ENCODE measurements at places on chromosomes 12 and 14.
A peak's percentile ranks its signal among the peaks of the same experiment; 100 is the strongest.

- no peak for DNase-seq
These were observed 3.3 kb downstream of the ERP27 start for GRCh38 chr12:14935031-14935430.

- DNase-seq: no peak
These were observed 503.0 kb downstream of the NPAS3 start for GRCh38 chr14:33441633-33442032.

DNA sequence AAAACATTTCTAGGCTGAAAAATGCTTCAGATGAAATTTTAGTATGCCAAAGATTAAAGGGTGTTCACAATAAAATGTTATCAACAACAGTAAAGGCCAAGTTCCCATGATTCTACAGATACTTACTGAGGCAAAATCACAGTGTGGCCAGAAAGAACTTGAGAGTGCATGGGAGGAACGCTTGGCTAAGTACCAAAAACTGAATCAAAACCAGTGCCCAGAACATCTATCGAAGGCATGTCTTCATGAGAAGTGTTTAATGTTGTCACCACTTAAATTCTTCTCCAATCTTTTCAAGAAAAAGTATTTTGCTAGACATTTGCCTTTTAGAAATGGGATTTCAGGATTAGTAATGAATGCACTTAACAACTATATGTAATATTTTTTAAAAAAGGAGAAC, 41.5 kb downstream of the KIF21A start:
- no peak for DNase-seq

DNA sequence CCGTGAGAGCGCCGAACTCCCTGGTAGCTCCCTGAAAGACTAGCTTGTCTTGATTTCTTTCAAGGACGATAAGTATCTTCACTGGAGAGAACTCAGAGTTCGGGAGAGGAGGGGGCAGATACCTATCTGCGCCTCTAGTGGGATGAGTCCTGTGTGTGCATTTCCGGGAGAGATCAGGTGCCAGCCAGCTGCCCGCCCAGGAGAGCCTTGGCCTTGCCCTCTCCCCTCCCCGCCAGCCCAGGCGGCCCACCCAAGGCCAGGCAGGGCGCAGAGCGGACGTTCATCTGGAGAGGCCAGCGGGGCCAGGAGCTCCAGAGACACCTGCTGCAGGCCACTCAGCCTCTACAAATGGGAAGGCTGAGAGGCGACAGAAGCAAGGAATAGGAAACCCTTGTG, 1.0 kb downstream of the CD9 start:
- DNase-seq: peak; percentile 73

- DNase-seq: no peak
These were observed 1472.8 kb downstream of the AACS start for GRCh38 chr12:126537961-126538530.

- DNase-seq: no peak
These were observed 10.6 kb upstream of the PRPF39 start for GRCh38 chr14:45073231-45073879.

- DNase-seq: no peak
These were observed 53.1 kb downstream of the TMEM30B start for GRCh38 chr14:61227884-61228591.

- DNase-seq: peak; percentile 31
These were observed 534 bp downstream of the PPP2R3C start for GRCh38 chr14:35121026-35121886.

GRCh38 chr14:63895510-63895909, 42.7 kb downstream of the SYNE2 start:
- DNase-seq: no peak

- no peak for DNase-seq
These were observed 69.5 kb downstream of the TBC1D30 start for GRCh38 chr12:64893961-64894360.

- DNase-seq: no peak
These were observed 12.2 kb upstream of the BDKRB1 start for GRCh38 chr14:96243785-96244184.

- DNase-seq: no peak
These were observed 112.5 kb downstream of the RALGAPA1 start for GRCh38 chr14:35696575-35696974.

- DNase-seq: no peak
These were observed 16.5 kb downstream of the MYO1A start for GRCh38 chr12:57033431-57033830.

GRCh38 chr14:52329678-52330369, 15.7 kb downstream of the PTGER2 start:
- DNase-seq: no peak

- no peak for DNase-seq
These were observed 201.3 kb downstream of the GPHN start for GRCh38 chr14:66709291-66709690.

- DNase-seq: no peak
These were observed 30.7 kb upstream of the OR4E1 start for GRCh38 chr14:21704338-21704737.

GRCh38 chr12:122059203-122059960, 19.2 kb upstream of the MLXIP start:
- DNase-seq: no peak

DNA sequence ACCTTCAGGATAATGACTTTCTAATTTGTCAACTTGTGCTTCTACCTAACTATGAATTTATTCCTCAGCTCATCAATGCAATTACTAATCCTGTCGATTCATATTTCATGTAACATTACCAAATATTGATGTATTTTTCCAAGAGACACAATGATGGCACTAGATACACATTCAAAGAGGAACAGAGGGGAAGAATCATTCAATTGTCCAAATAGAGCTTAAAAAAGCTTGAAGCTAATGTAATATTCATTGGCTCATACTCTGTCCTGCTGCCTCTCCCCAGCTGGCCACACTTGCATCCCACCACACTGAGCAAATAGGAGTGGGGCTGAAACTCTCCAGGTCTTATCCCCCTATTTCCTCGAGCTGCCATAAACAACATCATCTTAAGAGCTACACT, 9.3 kb downstream of the TESPA1 start:
- no peak for DNase-seq

DNA sequence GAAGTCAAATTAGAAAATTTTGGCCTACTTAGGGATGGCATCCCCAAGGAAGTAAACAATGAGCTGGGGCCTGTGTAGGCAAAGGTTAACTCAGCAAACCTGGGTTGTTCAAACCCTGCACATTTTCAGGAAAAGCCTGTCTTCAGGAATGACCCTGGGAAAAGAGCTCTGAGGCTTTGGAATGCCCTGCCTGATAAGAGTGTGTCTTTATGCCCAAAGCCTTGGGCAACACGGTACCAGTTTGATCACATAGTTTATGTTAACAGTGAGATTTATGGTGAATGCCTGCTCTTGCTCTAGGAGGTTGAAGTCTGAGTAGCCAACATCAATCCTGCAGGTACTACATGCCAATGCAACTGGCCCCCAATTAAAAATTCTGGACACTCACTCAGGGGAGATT, 28.2 kb upstream of the STAB2 start:
- no peak for DNase-seq

GRCh38 chr12:2796187-2796666, 1.5 kb downstream of the FKBP4 start:
- DNase-seq: no peak

DNA sequence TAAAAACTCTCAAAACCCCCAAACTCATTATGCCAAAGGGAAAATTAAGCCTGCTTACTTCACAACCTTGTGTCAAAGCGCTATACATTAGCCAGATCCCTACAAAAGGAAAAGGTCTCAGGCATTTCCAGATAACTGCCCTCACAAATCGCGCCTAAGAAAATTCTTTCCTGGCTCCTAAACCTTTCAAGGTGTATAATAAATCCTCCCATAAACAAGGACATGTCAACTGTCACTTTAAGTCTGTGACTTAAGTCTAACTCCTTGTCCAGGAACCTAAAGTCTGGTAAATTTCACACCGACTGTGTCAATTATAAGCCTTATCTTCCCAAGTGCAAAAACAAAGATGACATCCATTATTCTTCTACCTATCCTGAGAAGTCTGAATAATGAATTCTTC, 4.3 kb upstream of the ETFBKMT start:
- no peak for DNase-seq

- DNase-seq: no peak
These were observed 96.1 kb downstream of the DAD1 start for GRCh38 chr14:22492622-22493542.

DNA sequence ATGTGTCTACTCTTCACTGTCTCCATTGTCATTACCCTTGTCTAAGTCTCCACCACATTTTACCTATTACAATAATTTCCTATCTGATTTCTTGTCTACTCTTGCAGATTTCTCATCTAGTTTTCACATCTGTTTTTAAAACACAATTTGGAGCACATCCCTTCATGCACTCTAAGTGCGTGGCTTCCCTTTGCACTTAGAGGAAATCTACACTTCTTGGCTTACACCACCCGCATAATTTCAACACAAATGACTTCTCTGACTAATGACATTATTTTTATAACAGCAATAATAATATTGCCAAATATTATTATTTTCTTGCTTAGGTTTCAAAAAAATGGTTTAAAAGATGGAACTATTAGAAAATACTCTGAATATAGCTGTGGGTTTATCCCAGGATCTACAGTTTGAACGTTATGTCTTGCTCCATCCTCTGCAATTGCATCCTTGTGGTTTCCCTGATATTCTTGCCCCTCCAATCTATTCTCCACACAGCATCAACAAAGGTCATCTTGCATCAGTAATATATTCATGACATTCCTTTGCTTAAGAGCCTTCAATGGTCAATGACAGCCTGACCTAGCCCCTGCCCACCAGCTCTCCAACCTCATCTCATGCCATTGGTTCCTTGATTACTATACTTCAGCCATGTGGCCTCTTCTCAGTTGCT, 153.7 kb downstream of the SLC25A21 start:
- DNase-seq: no peak

- no peak for DNase-seq
These were observed 886 bp upstream of the PRICKLE1 start for GRCh38 chr12:42590330-42590934.

DNA sequence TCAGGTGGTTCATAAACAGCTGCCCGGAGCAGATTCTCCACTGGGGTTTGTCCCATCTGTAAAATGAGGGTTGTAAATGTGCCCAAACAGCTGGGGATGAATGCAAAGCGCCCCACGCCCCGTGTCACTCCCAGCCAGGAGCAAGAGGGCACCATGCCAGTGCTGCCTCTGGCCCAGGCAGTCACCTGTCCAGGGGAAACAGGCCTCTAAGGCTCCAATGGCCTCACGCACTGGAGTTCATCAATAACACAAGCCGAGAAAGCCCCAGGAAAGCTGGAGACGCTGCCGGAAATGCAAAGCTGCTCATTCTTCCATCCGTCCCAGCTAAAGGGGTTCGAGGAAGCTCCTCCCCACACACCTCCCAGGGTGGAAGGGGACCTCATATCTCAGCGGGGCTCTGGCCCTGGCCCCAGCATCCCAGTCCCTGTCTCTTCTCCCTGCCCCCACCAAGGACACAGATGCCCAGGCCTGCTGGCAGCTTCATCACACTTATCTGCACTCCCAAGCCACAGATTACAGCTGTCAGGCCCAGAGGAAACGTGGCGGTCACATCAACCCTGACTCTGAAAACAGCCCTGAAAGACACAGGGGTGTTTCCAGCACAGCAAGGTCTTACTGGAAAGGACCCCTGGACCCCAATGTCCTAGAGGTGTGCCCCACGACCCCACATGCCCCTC, 21.5 kb downstream of the SCARB1 start:
- DNase-seq: no peak

DNA sequence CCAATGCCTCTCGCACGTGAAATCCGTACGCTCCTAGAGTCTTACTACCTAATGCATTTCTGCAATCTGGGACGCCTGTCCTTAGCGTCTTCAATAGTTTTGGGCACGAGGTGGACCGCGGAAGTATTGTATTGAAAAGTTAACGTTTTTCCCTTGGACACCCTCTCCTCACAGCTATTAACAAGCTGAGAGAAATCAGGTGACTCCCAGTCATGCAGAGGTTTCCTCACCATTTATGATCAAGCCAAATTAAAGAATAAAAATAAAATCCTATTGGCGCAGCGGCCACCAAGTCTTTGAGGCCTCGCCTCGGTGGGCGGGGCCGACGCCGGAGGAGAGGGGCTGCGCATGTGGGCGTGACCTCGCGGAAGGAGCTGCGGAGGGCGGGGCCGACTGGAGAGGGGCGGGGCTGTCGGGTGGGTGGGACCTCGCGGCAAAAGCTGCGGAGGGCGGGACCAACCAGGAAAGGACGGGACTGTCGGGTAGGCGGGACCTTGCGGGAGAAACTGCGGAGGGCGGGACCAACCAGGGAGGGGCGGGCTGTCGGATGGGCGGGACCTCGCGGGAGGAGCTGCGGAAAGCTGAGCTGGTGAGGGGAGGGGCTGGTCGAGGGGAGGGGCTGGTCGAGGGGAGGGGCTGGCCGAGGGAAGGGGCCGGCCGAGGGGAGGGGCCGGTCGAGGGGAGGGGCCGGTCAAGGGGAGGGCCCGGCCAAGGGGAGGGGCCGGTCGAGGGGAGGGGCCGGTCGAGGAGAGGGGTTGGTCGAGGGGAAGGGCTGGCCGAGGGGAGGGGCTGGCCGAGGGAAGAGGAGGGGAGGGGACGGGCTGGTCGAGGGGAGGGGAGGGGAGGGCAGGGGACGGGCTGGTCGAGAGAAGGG, 1.1 kb upstream of the PPP2R5C start:
- peak; percentile 85 for DNase-seq

DNA sequence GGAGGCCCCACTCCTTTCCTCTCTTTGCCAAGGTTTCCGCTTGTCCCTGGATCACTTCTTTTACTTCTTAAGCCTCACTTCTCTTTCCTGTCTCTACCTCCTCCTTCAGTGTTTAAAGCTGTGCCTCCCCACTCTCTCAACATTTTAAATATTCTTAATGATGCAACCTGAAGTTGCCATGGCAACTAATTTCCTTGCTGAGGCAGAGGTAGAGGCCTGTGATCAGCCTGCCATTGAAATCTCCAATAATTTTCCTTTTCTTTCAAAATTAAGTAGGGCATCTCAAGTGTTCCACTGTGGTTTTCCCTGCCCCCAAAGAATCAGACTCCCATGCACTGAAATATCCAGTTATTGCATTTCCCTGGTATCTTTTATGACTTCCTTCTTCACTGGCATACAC, 108.6 kb upstream of the VRK1 start:
- DNase-seq: no peak

DNA sequence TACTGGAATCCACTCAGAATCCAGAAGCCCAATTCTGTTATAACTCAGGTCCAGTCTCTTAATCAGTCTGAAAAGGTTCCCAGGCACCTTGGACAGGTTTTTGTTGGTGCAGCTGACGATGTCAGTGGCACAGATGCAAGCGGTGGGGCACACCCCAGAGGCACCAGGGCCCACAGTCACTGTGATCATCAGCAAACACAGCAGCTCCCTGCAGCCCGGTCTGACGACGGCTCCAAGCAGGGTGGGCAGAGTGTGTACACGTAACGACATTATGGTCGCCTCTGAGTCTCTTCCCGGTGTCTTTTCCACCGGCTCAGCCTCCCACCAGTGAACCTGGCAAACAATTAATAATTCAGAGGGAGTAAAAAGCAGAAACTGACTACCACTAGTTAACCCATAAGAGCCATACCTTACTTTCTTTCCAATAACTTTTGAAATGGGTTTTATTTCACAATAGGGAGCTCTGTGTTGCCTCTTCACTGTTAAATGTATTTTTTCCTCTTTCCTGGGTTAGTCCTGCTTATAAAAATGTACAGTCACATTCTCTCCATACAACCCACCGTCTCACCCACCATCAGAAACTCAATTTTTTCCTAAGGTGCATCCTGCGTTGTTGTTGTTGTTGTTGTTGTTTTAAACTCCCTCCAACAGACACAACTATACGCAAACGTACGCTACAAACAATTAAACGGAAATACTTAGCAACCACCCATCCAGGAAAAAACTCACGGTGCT, 521 bp upstream of the PCED1B start:
- peak; percentile 27 for DNase-seq

GRCh38 chr12:124388679-124389137, 93.8 kb downstream of the RFLNA start:
- DNase-seq: peak; percentile 84

GRCh38 chr12:108414021-108414420, 74.9 kb upstream of the CMKLR1 start:
- DNase-seq: no peak

GRCh38 chr14:39755269-39755878, 323.1 kb upstream of the FBXO33 start:
- DNase-seq: no peak
